Foreskin keratinocyte (primary cell): ENCODE measurements at places on chromosomes 6 and 20. TPM values are rescaled to one million over a fixed set of nuclear protein-coding genes. Genes with fewer than 3 reads are reported as not detected.
A peak's percentile ranks its signal among the peaks of the same experiment; 100 is the strongest.

DNA sequence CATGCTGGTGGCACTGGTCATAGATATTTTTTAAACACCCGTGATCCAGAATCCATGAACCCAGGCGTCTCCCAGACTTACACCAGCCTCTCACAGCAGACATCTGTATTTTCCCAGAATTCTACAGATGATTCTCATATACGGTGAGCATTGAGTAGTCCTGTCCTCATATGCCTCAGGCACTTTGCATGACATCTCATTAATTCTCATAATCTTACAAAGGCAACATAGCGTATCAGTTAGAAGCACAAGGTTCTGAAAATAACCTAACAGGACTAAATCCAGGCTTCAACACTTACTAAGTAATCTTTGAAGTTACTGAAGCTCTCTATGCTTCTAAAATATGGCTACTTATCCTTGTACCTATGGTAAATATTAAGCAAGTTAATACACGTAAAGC is 8.9 kb downstream of the NDUFAF4 start:
- DNase-seq: no peak

- DNase-seq: no peak
These were observed 42.9 kb downstream of the TMEM244 start for GRCh38 chr6:129818251-129818650.

DNA sequence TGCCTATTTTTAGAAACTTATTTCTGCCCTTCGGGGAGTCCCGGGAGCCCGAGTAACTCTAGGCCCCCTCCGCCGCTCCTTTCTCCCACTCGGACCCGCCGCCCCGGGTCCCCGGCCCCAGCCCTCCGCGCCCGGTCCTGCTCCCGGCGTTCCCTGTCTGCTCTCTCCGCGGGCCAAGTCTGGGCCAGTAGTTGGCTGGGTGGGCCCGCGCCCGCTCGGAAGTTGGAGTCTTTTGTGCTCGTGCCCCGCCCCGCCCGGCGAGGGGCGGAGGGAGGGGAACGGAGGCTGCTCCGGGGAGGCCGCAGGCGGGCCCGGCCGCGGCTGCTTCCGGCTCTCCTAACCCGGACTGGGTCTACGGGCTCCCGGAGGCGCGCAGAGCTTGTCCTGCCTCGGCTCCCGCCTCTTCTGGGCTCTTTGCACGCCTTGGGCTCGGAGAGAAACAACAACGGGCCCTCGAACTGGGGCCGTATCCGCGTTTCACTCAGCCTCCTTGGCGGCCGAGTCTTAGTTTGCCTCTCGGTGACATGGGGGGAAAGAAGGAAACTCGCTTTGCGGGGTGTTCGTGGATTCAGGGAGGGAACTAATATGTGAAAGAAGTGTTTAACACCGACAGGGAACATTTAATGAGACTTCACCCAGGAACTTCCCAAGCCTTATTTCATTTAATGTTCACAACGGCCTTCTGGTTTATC is 657 bp downstream of the RALY start:
- peak; percentile 50 for DNase-seq

GRCh38 chr6:142871910-142872331 is 73.1 kb downstream of the HIVEP2 start:
- peak; percentile 83 for DNase-seq

- no peak for DNase-seq
These were observed 81.6 kb downstream of the EPB41L2 start for GRCh38 chr6:130981409-130981808.

DNA sequence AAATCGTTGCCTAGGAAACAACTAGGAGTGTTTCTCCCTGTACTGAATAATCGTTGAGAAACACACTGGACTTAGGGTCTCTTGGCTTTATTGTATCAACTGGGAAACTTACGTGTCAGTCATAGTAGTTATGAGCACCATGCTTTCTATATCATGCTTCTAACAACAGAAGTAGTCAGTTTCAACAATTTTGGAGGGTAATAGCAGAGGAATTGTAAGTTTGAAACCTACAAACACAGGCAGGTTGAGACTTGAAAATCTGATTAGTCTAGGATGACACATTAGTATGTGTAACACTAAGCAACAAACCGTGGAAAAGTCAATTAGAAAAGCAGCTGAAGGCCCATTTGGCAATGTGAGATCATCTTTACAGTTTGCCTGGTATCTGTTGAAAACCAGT is 43.9 kb upstream of the FABP7 start:
- DNase-seq: peak; percentile 94

DNA sequence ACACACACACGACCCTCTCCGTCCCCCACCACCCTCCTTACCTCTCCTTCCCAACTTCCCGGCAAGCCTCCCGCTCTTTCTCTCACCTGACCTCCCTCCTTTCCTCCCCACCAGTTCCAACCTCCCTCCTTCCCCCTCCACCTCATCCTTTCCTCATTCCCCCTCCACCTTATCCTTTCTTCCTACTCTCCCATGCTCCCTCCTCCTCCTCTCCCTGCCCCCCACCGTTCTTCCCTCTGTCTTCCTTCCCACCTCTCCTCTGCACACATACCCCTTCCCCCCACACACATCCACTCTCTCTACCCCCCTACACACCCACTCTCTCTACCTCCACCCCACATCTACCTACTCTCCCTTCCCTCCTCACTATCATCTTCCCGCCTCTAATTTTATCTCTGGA is 144.2 kb downstream of the TBC1D32 start:
- DNase-seq: no peak

DNA sequence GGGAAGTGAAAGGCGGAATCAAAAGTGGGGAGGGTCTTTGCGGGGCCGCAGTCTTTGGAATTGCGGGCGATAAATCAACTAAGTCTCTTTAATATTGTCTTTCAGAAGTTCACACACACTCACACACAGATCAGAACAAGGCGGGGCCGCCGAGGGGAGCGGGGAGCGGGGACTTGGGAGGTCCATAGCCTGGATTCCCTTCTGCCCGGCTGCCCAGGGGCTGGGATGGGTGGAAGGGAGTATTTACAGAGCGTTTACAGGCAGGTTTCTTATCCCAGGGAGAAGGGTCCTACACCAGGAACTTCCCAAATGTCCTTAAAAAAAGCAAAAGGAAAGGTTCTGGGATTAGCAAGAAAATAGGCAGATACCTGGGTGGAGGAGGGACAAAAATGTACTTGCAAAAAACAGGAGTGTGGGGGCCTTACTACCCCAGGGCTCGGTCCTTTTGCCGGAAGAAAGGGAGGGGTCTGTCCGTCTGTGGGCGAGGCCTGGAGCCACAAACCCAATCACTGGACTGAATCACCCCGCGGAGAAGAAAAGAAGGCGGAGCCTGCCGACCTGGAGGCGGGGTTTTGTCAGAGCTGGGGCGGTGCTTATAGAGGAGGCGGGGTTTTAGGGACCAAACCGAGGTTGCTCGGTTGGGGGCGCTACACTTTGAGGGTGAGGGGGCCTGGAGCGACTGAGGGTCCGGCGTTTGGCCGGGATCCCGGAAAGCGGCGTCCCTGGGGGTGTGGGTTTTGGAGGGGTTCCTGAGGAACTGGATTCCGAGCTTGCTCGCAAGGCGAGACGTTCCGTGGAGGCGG is 3.2 kb downstream of the PRRT1 start:
- peak; percentile 33 for DNase-seq

- DNase-seq: no peak
These were observed 3.9 kb upstream of the PHACTR3 start for GRCh38 chr20:59600472-59600871.

GRCh38 chr20:3390759-3391425 is 16.6 kb downstream of the DNAAF9 start:
- no peak for DNase-seq

- DNase-seq: no peak
These were observed 37.8 kb upstream of the THEMIS start for GRCh38 chr6:127938701-127939100.

DNA sequence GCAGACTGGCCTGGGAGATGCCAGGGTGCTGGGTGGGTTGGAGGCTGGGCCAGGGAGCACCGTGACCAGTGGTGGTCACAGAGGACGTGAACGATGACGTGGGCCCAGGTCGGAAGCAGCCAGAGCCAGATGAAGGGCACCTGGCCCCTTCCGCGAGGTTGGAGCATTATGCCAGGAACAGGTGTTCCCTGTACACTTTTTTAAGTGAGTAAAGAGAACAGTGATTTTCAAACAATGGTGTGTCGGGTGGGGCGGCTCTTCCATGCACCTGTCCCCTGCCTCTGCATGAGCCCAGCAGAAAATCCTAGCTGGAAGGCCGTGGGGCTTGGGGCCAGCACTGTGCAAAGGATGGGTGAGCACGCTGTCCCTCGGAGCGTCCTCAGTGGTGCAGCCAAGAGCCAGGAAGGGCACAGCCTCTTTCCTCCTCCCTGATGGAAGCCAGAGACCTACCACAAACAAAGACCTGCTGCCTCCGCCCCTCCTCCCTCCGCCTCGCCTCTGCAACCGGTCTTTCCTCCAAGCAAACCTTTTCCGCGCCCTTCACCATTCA is 350.5 kb downstream of the ZFAND3 start:
- DNase-seq: no peak

DNA sequence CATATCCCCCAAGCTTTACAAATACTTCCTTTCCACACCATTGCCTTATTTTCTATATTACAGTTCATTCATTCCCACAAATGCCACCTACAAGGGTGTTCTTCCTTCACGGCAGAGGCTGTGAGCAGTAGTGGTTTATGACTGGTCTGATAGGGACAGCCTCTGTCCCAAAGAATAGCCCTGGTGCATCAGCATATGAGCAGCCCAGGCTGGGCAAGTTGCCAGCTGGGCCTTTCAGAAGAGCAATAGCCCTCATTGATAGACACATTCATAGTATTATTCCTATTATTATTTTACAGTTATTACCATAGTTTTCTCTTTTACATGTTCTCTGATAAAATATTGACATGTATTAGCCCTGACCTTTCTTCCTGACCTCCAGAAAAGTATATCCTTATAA is 149.9 kb downstream of the MMS22L start:
- no peak for DNase-seq

DNA sequence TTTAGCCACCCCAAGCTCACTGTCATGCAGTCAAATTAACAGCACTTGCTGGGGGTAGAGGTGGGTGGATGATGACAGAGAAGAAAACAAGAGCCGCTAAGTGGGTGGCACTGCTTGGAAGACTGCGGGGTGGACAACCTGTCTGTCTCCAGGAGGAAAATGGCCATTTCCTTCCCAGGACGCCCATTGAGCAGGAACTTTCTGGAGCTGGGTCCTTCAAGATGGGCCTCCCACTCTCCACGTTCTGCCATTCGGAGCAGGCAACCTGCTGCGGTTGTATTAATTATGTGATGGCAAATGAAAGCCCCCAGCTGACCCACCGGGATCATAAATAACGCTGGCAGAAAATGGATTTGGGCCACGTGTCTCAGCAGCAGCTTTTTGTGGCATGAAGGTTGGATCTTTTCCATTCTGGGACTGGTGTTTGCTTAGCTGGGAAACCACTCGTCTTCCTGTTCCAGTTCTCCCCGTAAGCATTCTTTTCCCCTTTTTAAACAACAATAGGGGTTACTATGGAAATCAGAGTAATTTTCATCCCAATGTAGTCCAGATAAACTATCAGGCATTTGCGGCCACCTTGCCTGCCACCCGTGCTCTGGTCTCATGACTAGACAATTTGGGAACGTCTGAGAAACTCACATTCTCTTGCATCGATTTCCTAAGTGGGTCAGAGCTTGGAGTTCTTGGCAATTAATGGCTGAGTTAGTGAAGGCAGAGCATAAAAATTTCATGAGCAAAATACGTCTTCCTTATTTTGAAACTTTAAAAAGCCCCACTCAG is 215.5 kb downstream of the ANKRD60 start:
- no peak for DNase-seq

- no peak for DNase-seq
These were observed 682.2 kb upstream of the AGPAT4 start for GRCh38 chr6:161956082-161956481.

GRCh38 chr6:98823428-98824161 is 10.8 kb upstream of the POU3F2 start:
- DNase-seq: no peak

GRCh38 chr6:81997090-81997926 is 244.8 kb upstream of the TENT5A start:
- DNase-seq: no peak

GRCh38 chr6:9890893-9891292 is 524.0 kb downstream of the TFAP2A start:
- no peak for DNase-seq

DNA sequence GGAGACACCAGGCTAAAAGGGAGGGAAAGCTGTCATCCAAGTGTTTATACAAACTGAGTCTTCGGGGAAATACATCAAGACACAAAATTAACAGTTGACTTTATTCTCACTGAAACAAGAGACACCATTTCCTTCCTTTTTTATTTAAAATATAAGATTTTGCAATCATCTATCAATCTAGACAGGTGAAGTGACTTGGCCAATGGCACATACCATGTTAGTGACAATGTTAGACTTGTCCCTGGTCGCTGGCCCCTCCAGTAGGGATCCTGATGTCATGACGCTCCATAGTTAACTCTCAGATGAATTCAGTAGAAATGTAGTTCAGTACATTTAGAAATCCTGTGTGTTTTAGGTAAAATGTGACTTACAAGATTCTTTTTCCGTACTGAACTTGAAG is 2.9 kb downstream of the SASH1 start:
- DNase-seq: no peak

- no peak for DNase-seq
These were observed 7.5 kb upstream of the BPI start for GRCh38 chr20:38296433-38296832.

- DNase-seq: no peak
These were observed 1420.0 kb upstream of the EYS start for GRCh38 chr6:67127041-67127440.

DNA sequence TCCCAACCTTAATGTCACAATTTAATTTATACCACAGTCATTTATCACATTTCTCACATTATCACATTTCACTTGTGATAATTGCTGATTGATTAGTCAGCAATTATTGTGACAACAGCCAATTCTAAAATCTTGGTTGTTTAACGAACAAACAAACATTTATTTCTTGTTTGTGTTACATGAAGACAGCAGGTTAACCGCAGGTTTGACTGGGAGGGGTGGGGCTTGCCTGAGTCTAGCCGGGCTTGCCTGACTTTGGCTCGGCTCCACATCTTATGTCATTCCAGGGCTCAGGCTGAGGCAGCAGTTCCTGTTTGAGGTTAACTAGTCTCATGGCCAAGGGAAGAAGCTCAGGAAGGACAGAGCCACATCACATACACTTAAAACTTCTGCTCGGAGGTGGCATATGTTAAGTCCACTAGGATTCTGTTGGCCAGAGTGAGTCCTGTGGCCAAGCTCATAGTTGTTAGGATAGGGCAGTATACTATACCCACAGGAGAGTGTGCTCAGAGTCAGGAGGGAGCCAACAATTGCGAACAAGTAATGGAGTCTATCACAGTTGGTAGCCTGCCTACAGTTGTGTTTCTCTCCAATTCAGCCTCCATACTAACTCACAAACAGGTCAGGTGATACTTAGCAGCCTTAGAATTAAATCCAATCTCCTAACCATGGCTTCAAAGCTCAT is 90.0 kb upstream of the IFNGR1 start:
- DNase-seq: peak; percentile 76

GRCh38 chr6:14388371-14388770 is 270.8 kb downstream of the CD83 start:
- DNase-seq: no peak

- no peak for DNase-seq
These were observed 189.7 kb downstream of the PACRG start for GRCh38 chr6:162917506-162917905.

- DNase-seq: no peak
These were observed 1.8 kb upstream of the RNF24 start for GRCh38 chr20:4017051-4017712.

Gene TMEM244
- total RNA-seq: not detected in 2 replicates

Gene IL20RA
- total RNA-seq: 1.2 and 1.7 TPM in 2 replicates

Gene KIF25
- total RNA-seq: not detected in 2 replicates

Gene MUCL3
- total RNA-seq: not detected in 2 replicates

Gene GPX5
- total RNA-seq: not detected in 2 replicates

Gene FGD2
- 0.07 and 0.14 TPM in 2 replicates for total RNA-seq

Gene SLC17A3
- total RNA-seq: not detected in 2 replicates

Gene HFE
- total RNA-seq: 13.2 and 13.6 TPM in 2 replicates

Gene CLPSL2
- total RNA-seq: not detected in 2 replicates

Gene GATA5
- total RNA-seq: not detected in 2 replicates

Gene EBF4
- 0.46 and 0.78 TPM in 2 replicates for total RNA-seq

Gene ANKEF1
- 9.7 and 10.2 TPM in 2 replicates for total RNA-seq
